ENCODE measurements at places on chromosomes 6 and 20.

DNA sequence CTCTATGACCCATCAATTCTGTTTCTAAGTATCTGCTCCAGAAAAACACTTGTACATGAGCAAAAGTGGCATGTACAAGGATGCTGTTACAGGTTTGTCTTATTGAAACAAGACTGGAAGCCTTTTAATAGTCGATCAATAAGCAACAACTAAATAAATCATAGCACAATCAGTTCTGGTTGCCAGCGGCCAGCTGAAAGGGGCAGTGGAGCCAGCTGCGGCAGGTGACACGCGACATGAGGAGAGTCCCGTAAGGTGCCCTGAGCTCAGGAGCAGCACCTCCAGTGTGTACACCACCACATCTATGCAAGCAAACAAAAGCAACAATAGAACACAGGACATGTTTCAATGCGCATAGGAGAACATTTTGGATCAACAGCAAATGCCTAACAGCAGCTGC, 20.7 kb upstream of the NNAT start:
- DNase-seq, result no peak

DNA sequence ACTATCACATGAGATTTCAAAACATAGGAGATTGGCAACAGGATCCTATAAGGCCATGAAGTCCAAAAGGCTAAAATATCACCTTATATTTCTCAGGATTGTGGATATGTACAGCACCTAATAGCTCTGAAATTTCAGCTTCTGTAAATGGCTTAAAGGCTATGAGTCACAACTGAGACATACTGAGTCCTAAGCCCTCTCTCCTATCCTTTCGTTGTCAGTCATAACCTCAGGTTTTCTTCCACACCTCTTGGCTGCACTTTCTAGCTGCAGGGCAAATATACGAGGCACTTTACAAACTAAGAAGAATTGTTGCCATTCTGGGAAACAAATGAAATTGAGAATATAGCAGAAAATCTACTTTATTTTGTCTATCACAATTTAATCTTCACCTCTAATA, 969.9 kb upstream of the EPHA7 start:
- no peak for DNase-seq

DNA sequence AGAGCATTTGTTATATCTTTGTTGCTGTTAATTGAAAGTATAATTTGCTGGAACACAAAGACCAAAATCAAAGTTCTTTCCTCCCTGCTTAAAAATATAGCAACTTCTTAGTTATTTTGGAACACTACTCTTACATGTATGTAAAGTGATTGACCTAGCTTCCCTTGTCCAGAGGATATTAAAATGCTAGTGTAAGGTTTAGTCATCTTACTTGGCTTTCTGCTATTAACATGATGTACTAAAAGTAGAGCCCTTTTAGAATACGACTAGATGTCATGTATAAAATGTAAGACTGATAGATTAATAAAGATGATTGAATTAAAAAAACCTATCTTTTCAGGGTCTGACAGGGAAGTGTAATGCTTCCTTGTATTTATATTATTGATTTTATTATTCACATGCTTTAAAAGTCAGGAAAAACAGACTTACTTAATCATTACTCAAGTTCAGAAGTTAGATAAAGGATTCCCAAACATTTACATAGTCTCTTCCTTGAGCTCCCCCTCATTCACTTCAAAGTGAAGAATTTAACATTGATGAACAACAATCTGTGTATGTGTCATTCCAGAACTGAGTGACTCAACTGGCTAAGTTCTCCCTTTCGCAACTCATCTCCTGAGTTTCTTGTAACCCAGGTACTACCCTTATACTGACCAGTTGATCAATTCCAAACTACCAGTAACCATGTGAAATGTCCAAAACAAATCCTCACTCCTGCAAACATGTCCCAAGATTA, 50.9 kb downstream of the BTBD9 start:
- no peak for DNase-seq

DNA sequence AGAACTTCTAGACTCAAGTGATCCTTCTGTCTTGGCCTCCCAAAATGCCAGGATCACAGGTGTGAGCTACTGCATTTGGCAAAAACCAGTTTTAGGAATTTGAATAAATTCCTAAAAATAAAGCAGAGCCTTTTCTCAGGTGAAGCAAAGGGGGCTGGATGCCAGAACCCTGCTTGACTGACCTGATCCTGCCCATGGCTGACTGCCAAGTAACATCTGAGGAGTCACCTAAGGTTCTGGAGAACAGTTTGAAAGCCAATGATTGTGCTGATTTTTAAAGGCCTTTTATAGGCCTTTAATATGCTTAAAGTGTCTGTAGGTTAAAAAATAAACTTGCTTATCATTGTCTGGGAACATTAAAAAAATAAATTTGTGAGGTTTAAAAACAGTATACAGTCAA, 14.1 kb upstream of the ZSCAN12 start:
- no peak for DNase-seq

DNA sequence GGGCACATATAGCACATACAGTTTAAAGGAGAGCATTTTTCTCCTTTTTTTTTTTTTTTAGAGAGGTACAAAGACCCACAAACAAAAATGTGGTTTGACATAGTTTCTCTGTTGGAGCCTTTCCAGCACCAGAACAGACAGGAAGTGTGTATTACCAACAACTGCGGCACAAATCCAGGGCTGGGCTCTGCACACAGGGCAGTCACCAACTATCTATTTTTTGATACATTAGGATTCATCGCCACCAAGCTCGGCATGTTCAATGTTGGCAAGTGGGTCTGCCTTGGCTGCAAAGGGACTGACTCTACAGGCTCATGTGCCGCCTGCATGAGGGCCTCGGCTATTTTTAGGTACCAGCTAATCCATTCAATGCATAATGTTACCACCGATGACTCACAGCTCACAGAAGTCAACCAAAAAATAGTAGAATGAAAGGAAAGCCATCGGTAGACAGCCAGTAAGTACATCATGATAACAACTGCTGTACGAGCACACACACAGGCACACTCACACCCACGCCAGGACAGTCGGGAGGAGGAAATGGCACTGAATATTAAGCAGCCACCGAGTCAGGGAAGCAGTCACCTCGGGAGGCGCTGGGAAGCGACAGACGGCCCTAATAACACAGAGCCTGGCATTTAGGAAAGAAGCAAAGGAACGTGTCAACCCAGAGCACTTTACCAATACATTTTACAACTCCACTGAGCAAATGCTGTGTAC, 81.6 kb downstream of the GMPR start:
- DNase-seq, result peak; percentile 51

GRCh38 chr6:27541212-27541932, 68.5 kb upstream of the ZNF184 start:
- DNase-seq, result no peak

- no peak for DNase-seq
Observed at GRCh38 chr20:24993337-24994185, 1.0 kb upstream of the APMAP start.

DNA sequence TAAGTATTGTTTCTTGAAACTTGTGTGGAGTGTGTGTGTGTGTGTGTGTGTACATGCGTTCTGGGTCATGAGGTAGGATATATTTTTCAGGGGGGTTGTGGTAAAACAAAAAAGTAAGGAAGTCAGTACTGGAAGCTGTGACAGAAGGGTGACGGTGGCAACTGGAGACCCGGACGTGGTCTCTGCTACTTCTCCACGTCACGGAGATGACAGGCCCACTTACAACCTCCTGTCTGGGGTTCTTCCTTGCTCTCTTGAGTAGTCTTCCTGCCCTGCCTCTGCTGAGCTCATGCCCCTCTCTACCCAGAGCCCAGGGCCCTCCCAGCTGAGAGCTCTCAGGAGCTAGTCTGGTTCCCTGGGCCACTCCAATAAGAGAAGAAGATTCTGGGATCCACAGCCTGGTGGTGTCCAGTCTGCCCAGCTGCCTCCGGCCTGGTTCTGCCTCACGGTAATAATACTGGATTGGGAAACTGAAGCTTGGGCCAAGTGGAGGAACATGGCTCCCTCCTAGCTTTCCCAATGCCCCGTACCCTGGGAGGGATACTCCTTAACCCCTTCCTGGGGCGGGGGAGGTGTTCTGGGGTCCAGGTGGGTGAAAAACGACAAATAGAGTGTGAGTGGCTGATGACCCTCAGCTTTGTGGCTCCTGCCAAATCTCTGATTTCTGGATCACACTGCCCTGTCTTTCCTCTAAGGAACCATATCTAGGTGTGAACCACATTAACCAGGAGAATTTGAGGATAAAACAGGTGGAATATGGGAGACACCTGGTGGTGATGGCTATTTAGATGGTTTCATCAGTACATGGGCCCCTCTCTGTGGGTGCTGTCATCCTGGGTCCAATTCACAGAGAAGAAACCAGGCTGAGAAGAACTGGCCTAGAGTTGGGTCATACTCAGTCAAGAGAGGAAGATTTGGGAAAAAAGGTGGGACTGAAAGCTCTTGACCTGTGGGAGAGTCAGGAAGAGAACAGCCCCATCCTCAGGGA, 27.2 kb downstream of the VEGFA start:
- DNase-seq, result no peak

DNA sequence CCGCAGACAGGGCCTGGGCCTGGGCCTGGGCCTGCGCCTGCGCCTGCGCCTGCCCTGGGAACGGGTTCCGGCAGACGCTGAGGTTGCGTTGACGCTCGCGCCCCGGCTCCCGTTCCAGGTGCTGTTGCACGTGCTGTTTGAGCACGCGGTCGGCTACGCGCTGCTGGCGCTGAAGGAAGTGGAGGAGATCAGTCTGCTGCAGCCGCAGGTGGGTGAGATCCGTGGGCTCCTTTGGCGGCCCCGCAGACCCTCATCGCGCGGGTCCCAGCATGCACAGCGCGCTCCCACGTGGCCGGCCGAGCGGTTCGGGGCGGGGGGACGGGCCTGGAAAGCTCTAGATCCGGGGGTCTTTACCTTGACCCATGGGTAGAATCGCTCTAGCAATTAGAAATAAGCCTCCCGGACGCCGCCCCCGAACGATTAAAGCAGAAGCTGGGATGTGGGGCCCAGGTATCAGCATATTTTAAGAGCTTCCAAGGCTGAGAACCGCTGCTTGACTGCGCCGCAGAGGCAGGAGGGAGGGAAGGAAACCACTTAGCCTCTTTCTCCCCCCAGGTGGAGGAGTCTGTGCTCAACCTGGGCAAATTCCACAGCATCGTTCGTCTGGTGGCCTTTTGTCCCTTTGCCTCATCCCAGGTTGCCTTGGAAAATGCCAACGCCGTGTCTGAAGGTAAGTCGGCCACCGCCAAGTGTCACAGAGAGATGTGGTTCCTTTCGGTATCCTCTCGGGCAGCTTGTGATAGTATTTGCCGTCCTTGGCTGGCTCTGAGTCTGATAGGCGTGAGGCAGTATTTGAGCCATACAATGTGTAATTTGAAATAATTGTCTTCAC, 508 bp downstream of the NOP56 start:
- DNase-seq, result no peak

GRCh38 chr6:169724494-169725124, at the start of gene PHF10:
PHF10 (minus strand) TSS chr6:169724500; CDS start chr6:169723931, 569 bp downstream.
- DNase-seq, result peak; percentile 55

DNA sequence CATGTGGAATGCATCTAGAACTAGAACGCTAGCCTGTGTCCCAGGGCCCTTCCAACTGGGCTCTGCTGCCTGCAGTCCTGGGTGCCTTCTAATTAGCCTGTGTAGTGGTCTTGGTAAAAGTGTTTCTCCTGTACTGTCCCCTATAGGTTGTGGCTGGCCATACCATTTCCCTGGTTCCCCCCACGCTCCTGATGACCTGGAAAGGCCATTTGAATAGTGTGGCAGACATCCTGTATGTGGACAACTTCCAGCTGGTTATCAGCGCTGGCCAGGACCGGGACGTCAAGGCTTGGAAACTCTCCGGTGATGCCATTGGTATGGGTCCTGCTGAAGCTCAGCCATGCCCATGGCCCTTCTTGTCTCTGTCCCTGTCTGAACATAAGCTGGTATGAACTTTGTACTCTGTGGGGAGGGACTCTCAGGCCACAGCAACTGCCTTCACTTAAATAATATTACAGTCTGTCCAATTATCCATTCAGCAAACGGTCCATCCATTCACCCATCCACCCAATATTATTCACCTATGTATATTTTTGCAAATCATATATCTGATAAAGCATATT, 60.7 kb downstream of the SUN5 start:
- DNase-seq, result no peak

- DNase-seq, result no peak
Observed at GRCh38 chr6:3610206-3610605, 141.3 kb downstream of the PXDC1 start.

- no peak for DNase-seq
Observed at GRCh38 chr20:63053432-63054102, 46.8 kb upstream of the BHLHE23 start.

DNA sequence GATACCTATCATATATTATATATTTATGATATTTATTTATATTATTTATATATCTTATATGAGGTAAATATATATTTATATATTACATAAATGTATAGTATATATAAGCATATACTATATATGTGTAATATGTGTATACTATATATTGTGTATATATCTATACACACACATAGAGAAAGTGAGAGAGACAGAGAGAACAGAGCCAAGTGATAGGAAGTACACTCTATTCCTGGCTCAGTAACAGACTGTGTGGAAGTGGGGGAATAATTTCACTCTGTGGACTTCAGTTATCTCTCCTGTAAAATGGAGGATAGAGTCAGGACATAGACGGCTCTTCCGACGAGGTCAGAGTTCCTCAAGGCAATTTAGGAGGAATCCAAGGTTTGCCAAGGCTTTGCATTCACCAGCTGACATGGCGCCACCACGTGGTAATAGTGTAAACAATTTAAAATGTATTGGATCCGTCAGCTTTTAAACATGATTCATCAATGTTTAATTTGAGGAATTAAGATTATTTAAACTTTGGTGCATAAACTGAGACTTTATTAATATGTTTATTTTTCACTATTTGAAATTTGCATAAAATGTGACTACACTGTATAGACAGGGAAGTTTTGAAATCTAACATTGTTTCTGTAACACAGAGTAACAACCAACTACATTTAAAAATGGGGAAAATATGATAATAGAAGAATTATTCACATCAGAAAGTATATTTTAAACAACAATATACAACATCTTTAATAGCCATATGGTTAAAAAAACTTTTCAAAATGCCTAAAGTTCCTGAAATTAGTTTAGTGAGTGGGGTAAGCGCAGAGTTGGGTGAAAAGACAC, 75.4 kb upstream of the TMEM244 start:
- no peak for DNase-seq

GRCh38 chr20:42218621-42219374, 600.6 kb upstream of the CHD6 start:
- no peak for DNase-seq
